ENCODE measurements at places on chromosomes 4 and X. TPM values are rescaled to one million over a fixed set of nuclear protein-coding genes. Genes with fewer than 3 reads are reported as not detected.

- no peak for DNase-seq
- H3K27me3 ChIP-seq, result no peaks in the 10 kb centered on the region
- peak overlapping the region; percentile 90 for H3K27ac ChIP-seq
- H3K4me1 ChIP-seq, result peaks cover 37% of the 10 kb centered on the region
These were observed 4.2 kb downstream of the TMSB4X start for GRCh38 chrX:12979026-12979607.

DNA sequence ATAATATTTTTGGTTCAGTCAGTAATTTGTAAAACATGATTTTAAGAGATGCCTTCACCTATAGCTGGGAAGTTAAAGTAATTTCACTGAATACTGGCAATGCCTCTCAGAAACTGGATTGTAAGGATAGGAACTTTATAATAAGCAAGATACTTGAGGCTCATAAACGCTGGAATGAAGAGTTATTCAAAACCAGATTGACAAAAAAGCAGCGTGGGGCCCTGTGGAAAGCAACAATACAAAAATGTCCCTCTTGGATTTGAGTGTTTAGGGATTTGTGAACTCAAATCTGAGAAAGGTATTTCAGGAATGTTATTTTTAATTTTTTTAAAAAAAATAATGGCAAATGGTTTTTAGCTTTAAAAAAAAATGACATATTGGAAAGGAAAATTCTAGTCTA lies 94.6 kb downstream of the ANK2 start:
- no peaks in the 10 kb centered on the region for H3K36me3 ChIP-seq
- no peaks in the 10 kb centered on the region for H3K4me1 ChIP-seq
- H3K27ac ChIP-seq, result no peak overlapping the region
- no peak for DNase-seq

- H3K4me3 ChIP-seq, result no peak overlapping the region
- no peak overlapping the region for H3K27ac ChIP-seq
- no peaks in the 10 kb centered on the region for H3K4me1 ChIP-seq
- no peaks in the 10 kb centered on the region for H3K27me3 ChIP-seq
These were observed 101.3 kb downstream of the TBL1X start for GRCh38 chrX:9566150-9566621.

The PPEF2 gene
- total RNA-seq, result not detected

The TLR7 gene
- 25.2 TPM for total RNA-seq

The FGD1 gene
- total RNA-seq, result 0.08 TPM

- no peaks in the 10 kb centered on the region for H3K36me3 ChIP-seq
- H3K27me3 ChIP-seq, result no peaks in the 10 kb centered on the region
- no peak for DNase-seq
- peaks cover 26% of the 10 kb centered on the region for H3K4me1 ChIP-seq
- no peak overlapping the region for H3K4me3 ChIP-seq
- H3K27ac ChIP-seq, result no peak overlapping the region
These were observed 3.9 kb upstream of the CHST7 start for GRCh38 chrX:46569621-46570020.

- no peak overlapping the region for H3K27ac ChIP-seq
- no peaks in the 10 kb centered on the region for H3K36me3 ChIP-seq
- no peaks in the 10 kb centered on the region for H3K27me3 ChIP-seq
- H3K4me1 ChIP-seq, result no peaks in the 10 kb centered on the region
- no peak for DNase-seq
- no peak overlapping the region for H3K4me3 ChIP-seq
These were observed 143.9 kb upstream of the DIPK2B start for GRCh38 chrX:45344594-45344993.

- H3K27ac ChIP-seq, result no peak overlapping the region
- H3K4me3 ChIP-seq, result no peak overlapping the region
These were observed 114.1 kb upstream of the KLHL4 start for GRCh38 chrX:87403551-87403950.

- peaks cover 2% of the 10 kb centered on the region for H3K36me3 ChIP-seq
- H3K27ac ChIP-seq, result no peak overlapping the region
- H3K27me3 ChIP-seq, result no peaks in the 10 kb centered on the region
- no peak overlapping the region for H3K4me3 ChIP-seq
- no peak for DNase-seq
These were observed 35.3 kb downstream of the ZBTB49 start for GRCh38 chr4:4325321-4325720.

- no peak overlapping the region for H3K4me3 ChIP-seq
- no peak overlapping the region for H3K27ac ChIP-seq
- DNase-seq, result no peak
- H3K27me3 ChIP-seq, result no peaks in the 10 kb centered on the region
- H3K4me1 ChIP-seq, result no peaks in the 10 kb centered on the region
- H3K36me3 ChIP-seq, result no peaks in the 10 kb centered on the region
These were observed 25.5 kb upstream of the AMOT start for GRCh38 chrX:112866175-112866574.

The PDLIM3 gene
- total RNA-seq, result not detected

- no peak for DNase-seq
- H3K27me3 ChIP-seq, result no peaks in the 10 kb centered on the region
- H3K4me3 ChIP-seq, result peak overlapping the region; percentile 80
- H3K27ac ChIP-seq, result peak overlapping the region; percentile 77
These were observed 900 bp upstream of the MTMR1 start for GRCh38 chrX:150692296-150692695.

DNA sequence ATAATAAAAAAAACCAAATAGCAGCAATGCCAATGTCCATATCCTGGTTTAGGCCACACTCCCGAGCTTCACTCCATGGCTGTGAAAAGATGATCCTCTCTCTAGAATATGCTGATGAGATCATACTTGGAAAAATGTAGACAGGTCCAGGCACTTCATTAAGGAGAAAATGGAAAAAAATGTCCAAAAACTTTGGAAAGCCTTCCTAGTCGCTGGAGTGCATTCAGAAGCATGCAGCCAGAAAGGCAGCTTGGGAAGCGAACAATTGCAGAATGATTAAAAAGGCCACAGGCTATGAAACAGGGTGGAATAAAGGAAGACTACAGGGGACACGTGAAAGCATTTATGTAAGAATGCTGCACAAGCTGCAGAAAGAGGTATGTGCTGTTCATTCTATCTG lies 165.6 kb upstream of the HCCS start:
- no peak overlapping the region for H3K27ac ChIP-seq
- H3K36me3 ChIP-seq, result no peaks in the 10 kb centered on the region
- H3K4me3 ChIP-seq, result no peak overlapping the region
- no peaks in the 10 kb centered on the region for H3K27me3 ChIP-seq

GRCh38 chr4:136078976-136079375 lies 1453.3 kb downstream of the PCDH18 start:
- no peak overlapping the region for H3K27ac ChIP-seq
- H3K4me3 ChIP-seq, result no peak overlapping the region
- H3K36me3 ChIP-seq, result no peaks in the 10 kb centered on the region
- no peak for DNase-seq

The IQCM gene
- not detected for total RNA-seq

- H3K27me3 ChIP-seq, result no peaks in the 10 kb centered on the region
- H3K27ac ChIP-seq, result no peak overlapping the region
- H3K4me3 ChIP-seq, result no peak overlapping the region
- H3K36me3 ChIP-seq, result no peaks in the 10 kb centered on the region
- DNase-seq, result no peak
- no peaks in the 10 kb centered on the region for H3K4me1 ChIP-seq
These were observed 58.5 kb downstream of the SLC2A9 start for GRCh38 chr4:9962611-9963314.

- no peaks in the 10 kb centered on the region for H3K27me3 ChIP-seq
- H3K4me1 ChIP-seq, result no peaks in the 10 kb centered on the region
- H3K27ac ChIP-seq, result no peak overlapping the region
- no peaks in the 10 kb centered on the region for H3K36me3 ChIP-seq
These were observed 63.1 kb downstream of the ANXA5 start for GRCh38 chr4:121633653-121634052.

GRCh38 chr4:158020734-158021346 lies 152.0 kb downstream of the GASK1B start:
- no peaks in the 10 kb centered on the region for H3K4me1 ChIP-seq
- no peak overlapping the region for H3K27ac ChIP-seq
- no peaks in the 10 kb centered on the region for H3K27me3 ChIP-seq
- H3K36me3 ChIP-seq, result no peaks in the 10 kb centered on the region
- no peak overlapping the region for H3K4me3 ChIP-seq
- DNase-seq, result no peak

- H3K36me3 ChIP-seq, result no peaks in the 10 kb centered on the region
- no peak overlapping the region for H3K27ac ChIP-seq
- no peak for DNase-seq
- no peaks in the 10 kb centered on the region for H3K4me1 ChIP-seq
- H3K27me3 ChIP-seq, result no peaks in the 10 kb centered on the region
These were observed 33.7 kb upstream of the HMX1 start for GRCh38 chr4:8905226-8905772.

GRCh38 chrX:100672966-100673365 lies 29.0 kb downstream of the SRPX2 start:
- H3K27me3 ChIP-seq, result no peaks in the 10 kb centered on the region
- H3K4me3 ChIP-seq, result no peak overlapping the region
- H3K4me1 ChIP-seq, result no peaks in the 10 kb centered on the region
- H3K36me3 ChIP-seq, result no peaks in the 10 kb centered on the region
- no peak overlapping the region for H3K27ac ChIP-seq

GRCh38 chr4:73612032-73612431 lies 8.2 kb downstream of the RASSF6 start:
- peaks cover 6% of the 10 kb centered on the region for H3K4me1 ChIP-seq
- no peaks in the 10 kb centered on the region for H3K36me3 ChIP-seq
- no peak overlapping the region for H3K27ac ChIP-seq

GRCh38 chrX:12700745-12701144 lies 90.5 kb upstream of the PRPS2 start:
- H3K27ac ChIP-seq, result no peak overlapping the region
- H3K36me3 ChIP-seq, result no peaks in the 10 kb centered on the region
- H3K27me3 ChIP-seq, result no peaks in the 10 kb centered on the region
- DNase-seq, result no peak
- no peaks in the 10 kb centered on the region for H3K4me1 ChIP-seq

The LRRC66 gene
- total RNA-seq, result 0.11 TPM

The FABP2 gene
- total RNA-seq, result not detected

DNA sequence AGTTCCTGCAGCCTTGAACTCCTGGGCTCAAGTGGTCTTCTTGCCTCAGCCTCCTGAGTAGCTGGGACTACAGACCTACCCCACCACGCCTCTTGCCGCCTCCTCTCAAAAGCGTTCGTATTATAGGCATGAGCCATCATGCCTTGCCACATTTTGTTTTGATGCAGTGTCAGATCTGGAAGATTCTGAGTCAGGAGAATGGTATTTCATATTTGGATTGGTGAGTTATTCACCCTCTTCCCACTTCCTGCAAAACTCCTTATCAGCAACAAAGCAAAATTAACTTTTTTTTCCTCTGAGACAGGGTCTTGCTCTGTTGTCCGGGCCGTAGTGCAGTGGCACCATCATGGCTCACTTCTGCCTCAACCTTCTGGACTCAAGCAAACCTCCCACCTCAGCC lies 29.6 kb downstream of the REST start:
- DNase-seq, result no peak
- H3K27me3 ChIP-seq, result no peaks in the 10 kb centered on the region
- H3K4me1 ChIP-seq, result no peaks in the 10 kb centered on the region
- no peak overlapping the region for H3K4me3 ChIP-seq

The PNMA6E gene
- not detected for total RNA-seq

- H3K27me3 ChIP-seq, result no peaks in the 10 kb centered on the region
- H3K36me3 ChIP-seq, result no peaks in the 10 kb centered on the region
- no peaks in the 10 kb centered on the region for H3K4me1 ChIP-seq
- DNase-seq, result no peak
- no peak overlapping the region for H3K27ac ChIP-seq
These were observed 202.2 kb downstream of the RAPGEF2 start for GRCh38 chr4:159305129-159305528.
